ENCODE measurements at places on chromosomes 5 and 9.
A peak's percentile ranks its signal among the peaks of the same experiment; 100 is the strongest.

DNA sequence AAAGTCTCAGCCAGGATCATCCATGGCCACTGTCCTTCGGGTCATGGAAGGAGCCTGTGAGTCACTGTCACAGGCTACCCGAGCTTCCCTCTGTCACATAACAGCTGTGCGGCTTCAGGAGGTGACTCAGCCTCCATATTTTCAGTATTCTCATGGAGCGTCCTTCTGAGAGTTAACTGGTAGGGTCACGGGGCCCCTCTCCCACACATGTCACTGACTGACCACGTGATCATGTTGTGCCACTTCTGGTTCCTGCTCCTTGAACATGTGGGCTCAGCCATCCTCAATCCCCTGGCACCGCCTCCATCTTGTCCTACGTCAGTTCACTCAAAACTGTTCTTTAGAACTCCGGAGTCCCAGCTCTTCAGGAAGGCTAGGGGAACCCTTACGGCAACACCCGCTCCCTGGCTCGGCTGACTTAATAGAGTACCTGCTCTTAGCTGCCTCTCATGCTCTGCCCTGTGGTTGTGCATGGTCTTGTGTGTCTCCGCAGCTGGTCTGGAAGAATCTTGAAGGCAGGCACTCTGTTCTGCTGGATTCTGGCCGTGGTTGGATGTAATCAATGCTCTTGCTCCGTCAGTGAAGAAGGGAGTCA, 182.8 kb downstream of the ICE1 start:
- no peak for DNase-seq

GRCh38 chr5:158897444-158898160, 202.1 kb downstream of the EBF1 start:
- DNase-seq: no peak

- DNase-seq: no peak
Measured at GRCh38 chr5:38697013-38697412, 140.6 kb upstream of the LIFR start.

DNA sequence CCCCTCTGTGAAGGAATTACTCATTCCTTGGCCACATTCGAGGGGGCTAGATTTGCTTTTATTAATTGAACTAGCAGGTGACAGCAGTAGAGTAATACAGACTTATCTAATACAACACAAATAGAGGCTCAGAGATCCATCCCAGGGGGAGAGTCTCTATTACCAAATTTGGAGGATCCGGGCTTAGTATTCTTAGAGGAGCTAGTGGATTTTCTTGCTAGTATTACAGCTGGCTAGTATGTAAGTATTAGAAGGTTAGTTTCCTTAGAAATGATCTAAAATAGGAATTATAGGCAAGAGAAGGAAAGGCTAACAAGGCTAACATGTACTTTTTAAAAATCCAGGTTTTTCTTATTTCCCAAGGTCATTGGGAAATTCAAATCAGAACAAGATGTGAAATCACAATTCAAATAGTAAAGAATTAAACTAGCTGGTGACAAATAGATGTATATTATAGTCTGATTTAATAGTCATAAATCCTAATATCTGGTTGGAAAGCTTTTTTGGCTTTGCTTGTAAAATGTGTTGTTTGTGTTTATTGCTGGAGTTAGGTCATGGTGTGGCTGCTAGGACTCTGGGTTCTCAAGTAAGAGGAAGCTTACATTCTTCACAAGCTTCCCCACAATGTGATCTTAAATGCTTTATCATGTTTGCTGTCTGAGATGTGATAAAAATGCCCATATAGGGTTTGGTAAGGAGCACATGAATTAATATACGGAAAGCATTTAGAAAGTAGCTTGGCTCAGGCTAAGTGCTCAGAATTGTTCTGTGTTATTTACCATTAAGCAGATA, 160.4 kb upstream of the MPDZ start:
- no peak for DNase-seq

GRCh38 chr9:70883963-70884793, 237.2 kb downstream of the TRPM3 start:
- no peak for DNase-seq

DNA sequence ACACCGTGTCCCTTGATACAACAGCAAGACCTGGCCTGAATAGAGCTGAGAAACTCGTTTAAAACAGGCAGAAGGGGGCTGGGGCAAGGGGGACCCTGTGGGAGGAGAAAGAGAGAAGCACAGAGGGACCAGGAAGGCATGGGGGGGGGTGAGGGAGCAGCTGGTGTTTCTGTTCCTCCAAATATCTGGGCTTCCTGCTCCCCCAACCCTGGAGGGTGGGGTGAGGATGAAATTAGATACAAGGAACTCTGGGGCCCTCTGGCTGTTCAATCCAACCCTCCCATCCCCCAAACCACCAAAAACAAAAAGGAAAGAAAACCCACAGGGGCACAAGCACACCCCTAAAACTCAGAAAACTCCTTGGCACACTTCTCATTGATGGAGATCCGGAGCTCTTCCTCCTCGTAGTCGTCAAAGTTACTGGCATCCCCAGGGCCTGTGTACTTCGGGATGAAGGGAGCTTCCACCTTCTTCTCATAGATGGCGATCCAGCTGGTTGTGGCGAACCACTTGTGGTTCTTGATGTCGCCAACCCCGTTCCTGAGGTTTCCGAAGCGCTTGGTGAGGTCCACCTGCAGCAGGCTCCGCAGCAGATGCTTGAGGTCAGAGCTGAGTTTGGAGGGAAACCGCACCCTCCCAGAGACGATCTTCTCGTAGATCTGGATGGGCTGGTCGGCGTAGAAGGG, 1.1 kb downstream of the PRKACG start:
- DNase-seq: no peak

GRCh38 chr9:37259951-37260350, 139.6 kb downstream of the ZCCHC7 start:
- DNase-seq: no peak

GRCh38 chr9:86676396-86676795, 270.9 kb downstream of the GAS1 start:
- no peak for DNase-seq

- DNase-seq: no peak
Measured at GRCh38 chr9:82410306-82410705, 421.7 kb downstream of the SPATA31D1 start.

DNA sequence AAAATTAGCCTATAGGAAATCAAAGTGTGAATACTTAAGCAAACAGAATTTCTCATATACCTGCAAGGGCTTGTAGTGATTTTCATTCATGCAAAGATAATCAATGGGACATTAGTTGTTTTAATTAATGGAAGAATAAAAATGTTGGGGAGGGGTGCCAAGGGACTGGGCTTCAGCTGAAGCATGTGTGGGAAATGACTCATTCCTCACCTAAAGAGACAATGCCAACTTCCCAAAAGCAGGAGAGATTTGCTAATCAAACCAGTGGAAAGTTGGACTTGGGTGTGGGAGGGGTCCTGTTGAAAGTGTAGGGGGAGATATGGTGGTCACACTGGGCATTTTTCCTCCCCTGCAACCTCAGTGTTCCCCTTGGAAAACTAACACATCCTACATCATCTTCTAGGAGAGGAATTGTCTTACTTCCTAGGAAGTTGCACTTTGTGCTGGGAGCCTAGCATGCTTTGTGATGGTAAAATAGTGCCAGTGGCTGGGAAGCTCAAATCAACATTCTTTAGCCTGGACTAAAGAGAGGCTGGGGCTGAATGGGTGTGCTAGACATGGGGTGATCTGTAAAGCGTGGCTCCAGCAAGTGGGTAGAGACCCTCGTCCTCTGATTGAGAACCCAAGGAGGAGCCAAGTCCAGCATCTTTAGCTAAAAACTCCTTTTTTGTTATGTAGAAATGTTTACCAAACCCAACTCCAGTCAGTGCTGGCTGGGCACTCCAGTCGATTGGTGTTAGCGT, 6.4 kb upstream of the LHX2 start:
- peak; percentile 14 for DNase-seq

DNA sequence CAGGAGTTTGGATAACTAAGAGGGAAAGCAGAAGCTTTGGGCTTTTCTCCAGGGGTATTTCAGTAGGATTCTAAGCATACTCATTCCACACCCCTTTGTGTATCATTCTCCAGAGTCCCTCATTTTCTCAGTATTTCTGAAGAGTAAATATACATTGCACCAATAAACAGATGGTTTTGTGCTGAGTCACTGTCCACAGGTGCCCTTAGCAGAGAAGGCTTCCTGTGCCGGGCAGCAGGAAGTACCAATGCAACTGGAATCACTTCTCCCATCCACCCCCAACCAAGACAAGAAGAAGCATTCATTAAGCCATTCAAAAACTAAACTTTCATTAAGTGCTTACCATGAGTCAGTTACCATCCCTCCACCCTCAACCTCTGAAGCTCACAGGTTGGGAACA, 3.6 kb upstream of the CCNJL start:
- no peak for DNase-seq

GRCh38 chr9:33464045-33464636, 9.6 kb downstream of the NOL6 start:
- no peak for DNase-seq

DNA sequence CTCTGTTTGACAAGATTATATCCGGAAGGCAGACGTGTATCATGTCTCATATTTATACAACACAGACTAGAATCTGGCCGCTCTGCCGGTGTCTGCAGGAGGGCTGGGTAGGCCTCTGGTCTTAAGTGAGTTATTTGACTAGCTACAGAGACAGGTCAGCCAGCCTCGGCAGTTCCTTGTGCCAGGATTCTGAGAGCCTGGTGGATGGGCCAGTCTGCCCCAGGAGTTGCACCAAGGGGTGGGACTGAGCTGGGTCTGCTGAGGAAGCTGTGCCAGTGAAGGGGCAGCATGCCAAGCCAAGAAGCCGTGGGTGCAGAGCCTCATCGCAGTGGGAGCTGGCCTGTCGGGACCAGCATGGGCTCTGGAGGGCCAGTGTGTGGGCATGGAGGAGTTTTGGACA, 7.1 kb downstream of the SNX18 start:
- no peak for DNase-seq

DNA sequence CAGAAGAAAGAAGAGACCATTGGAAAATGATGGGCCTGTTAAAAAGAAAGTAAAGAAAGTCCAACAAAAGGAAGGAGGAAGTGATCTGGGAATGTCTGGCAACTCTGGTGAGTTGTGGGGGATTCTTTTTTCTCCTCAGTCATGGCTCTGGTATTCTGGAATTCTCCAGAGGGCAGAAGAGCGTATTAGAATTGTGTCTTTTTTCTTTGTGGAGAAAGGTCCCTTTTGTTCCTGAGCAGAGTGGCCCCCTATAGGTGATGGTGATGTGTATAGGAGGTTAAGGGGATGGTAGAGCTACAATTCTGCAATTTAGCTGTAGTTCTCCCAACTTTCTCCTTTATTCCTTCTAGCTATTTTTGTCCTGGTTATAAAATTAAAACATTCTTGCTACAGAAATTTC, 1.6 kb upstream of the DHFR start:
- DNase-seq: no peak

DNA sequence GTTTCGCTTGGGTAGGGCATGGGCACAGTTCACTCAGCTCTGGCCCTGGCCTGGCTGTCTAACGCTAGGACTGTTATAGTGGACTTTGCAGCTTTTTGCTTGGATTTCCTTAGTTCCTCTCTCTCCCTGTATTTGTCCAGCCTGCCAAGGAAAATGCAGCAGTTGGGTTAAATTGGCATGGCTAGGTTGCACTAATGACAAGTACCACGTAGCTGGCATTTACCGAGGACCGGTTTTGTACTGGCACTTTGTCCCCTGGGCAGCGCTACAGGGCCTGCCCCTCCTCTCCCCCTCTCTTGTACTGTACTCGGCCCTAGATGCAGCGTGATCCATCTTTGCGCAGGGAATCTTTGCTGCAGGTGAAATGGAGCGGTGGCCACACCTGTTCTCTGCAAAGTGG, 2.4 kb downstream of the WDR5 start:
- DNase-seq: no peak

GRCh38 chr9:135609366-135609955, 29.9 kb downstream of the GLT6D1 start:
- no peak for DNase-seq

- DNase-seq: no peak
Measured at GRCh38 chr5:147360816-147361215, 126.0 kb downstream of the STK32A start.

DNA sequence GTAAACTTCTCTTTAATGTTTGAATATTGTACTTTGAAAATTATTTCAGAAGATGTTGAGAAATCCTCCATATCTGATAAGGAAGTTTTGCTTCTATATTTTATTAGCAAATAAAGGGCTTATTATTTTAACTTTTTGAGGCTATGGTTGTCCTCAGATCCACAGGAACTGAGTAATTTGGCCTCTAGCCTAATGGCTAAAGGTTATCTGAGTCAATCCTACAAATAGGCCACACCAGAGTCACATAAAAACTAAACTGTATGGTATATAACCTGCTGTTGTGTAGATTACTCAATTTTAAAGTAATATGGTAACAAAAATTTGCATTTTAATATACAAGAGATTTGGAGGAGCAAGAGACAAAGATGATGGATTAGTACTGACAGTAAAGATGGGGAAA, 549.2 kb upstream of the GRAMD2B start:
- DNase-seq: no peak

- no peak for DNase-seq
Measured at GRCh38 chr5:124460642-124461041, 285.8 kb downstream of the ZNF608 start.

DNA sequence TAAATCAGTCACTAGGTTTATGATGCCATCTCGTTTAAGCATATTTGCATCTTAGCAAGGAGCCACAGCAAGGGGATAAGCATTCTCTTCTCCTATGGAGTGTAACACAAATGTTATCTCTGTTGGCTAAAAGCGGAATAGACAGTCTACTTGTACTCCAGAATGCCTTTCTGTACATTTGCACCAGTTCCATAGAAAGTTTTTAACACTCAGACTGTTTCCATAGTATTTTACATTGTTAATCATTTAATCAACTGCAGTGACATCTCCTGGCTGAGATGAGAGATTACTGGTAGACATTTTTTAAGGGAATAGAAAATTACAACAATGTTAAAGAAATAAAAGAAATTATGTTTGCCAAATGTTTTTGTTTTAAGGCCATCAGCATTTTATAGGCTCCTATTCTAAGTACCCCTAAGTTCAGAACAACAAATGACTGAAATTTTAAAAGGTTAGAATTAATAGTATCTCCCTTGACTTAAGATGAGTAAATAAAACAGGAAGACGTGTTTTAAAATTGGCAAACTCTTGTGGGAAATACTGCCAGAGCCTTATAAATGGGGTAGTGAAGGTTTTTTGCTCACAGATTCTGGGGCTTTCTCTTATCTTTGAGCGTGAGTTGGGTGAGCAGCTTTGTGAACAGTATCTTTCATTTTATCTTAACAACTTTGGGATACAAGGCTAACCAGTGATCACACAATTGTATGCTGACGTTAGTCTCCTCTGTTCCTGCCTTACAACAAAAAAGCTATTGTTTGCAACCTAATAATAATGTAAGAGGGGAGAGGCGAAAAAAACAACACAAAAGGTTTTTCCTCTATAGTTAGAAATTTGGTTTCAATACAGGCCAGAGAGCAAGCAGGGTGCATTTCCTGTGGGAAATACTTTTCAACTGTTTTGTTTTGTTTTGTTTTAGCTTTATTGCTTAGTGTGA, 294.3 kb downstream of the FBXL7 start:
- no peak for DNase-seq

- no peak for DNase-seq
Measured at GRCh38 chr9:120845255-120845654, 2.5 kb upstream of the PSMD5 start.

GRCh38 chr5:145245354-145245753, 589.8 kb downstream of the PRELID2 start:
- DNase-seq: no peak
